Urinary bladder (tissue), 4 donors: ENCODE measurements at places on chromosomes 2 and 18.

- DNase-seq = no peak
Measured at GRCh38 chr2:144512470-144512869, 7.4 kb downstream of the ZEB2 start.

DNA sequence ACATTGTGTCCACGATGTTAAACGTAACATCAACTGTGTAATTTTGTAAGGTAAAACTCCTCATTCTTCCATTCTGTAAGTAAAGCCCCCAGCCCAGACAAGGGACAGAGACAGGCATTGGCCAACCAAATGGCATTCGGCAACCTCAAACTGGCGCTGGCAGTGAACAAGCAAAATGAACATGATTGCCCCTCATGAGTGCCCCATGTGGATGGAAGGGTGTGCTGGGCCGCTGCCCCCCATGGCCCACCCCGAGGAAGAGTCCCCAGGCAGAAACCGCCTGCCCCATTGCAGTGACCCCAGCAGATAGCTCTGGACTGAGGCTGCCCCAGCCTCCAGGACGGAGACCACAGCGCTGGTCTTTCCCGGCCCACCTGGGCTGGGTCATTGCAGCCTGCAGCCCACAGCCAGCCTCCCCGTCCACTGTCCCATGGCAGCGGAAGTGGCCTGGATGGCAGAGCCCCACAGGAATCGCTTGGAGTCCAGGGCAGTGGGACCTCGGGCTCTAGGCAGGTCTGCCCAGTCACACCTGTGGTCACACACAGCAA lies 220.2 kb downstream of the HDAC4 start:
- DNase-seq = no peak

- no peak for DNase-seq
Measured at GRCh38 chr2:12428324-12428723, 288.4 kb upstream of the TRIB2 start.

DNA sequence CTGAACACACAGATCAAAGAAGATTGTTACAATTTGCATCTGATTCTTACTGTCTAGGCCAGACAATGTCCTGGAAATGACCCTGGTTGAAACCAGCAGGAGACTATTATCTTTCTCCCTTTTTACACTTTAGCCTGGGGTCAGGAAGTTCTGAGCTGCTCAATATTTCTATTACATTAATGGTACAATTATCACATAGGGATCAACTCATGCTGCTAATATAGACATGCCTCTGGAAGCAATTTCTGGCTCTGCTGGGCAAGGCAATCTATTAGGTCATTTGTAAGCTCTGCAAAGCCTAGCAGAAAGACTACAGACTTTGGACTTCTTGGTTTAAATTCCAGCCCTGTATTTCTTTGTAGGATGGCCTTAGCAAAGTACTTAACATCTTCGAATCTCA lies 205.3 kb downstream of the LRP1B start:
- DNase-seq = no peak

GRCh38 chr2:24613154-24613814 lies 122.2 kb downstream of the NCOA1 start:
- DNase-seq = no peak

DNA sequence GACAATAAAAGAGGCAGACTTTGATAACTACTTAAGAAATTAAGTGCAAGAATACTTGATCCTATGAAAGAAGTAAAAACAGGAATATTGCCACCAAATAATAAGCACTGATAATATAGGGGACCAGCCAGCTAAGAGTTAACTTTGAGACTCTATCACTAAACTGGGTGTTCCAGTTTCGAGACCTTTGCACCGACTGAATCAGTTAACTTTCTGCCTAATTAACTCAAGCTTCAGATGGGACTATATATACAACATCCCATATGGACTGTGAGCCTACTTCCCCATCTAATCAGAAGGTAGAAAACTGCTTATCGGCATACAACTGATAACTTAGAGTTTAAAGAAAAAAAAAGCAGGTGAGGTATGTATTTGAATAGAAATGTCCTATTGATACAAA lies 25.8 kb upstream of the SLC9A2 start:
- DNase-seq = no peak

- DNase-seq = no peak
Measured at GRCh38 chr2:55985406-55985805, 61.8 kb upstream of the EFEMP1 start.

GRCh38 chr18:63444580-63444979 lies 22.3 kb upstream of the VPS4B start:
- no peak for DNase-seq

GRCh38 chr2:51103205-51103604 lies 71.3 kb upstream of the NRXN1 start:
- no peak for DNase-seq

DNA sequence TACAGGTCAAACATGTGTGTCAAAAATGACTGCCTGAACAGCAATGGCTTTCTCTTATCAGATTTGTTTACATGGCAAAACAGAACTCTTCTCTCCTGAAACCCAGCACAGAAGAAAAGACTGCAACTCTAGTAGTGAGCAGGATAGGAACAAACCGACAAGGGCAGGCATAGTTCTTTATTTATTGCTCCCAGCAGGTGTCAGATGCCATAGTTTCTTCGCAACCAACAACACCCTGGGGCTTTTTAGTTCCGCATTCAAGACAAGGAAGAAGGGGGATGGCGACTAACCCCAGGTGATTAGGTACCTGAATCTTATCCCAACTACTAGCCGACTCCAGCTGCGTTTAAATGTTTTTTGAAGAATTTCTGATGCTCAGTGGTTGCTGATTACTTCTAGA lies 367.5 kb upstream of the FIGN start:
- DNase-seq = no peak

GRCh38 chr2:177478907-177479306 lies 86.3 kb downstream of the AGPS start:
- no peak for DNase-seq

- DNase-seq = no peak
Measured at GRCh38 chr2:235564884-235565530, 71.2 kb downstream of the AGAP1 start.

- DNase-seq = no peak
Measured at GRCh38 chr2:80303909-80304837, at the start of gene LRRTM1. LRRTM1 (minus strand) TSS chr2:80304752; CDS start chr2:80303819, 933 bp downstream.

- DNase-seq = no peak
Measured at GRCh38 chr2:197179744-197180498, 130.7 kb downstream of the ANKRD44 start.

GRCh38 chr2:38528008-38528442 lies 74.7 kb downstream of the HNRNPLL start:
- DNase-seq = no peak

GRCh38 chr18:35267809-35268208 lies 22.2 kb downstream of the ZSCAN30 start:
- DNase-seq = no peak

DNA sequence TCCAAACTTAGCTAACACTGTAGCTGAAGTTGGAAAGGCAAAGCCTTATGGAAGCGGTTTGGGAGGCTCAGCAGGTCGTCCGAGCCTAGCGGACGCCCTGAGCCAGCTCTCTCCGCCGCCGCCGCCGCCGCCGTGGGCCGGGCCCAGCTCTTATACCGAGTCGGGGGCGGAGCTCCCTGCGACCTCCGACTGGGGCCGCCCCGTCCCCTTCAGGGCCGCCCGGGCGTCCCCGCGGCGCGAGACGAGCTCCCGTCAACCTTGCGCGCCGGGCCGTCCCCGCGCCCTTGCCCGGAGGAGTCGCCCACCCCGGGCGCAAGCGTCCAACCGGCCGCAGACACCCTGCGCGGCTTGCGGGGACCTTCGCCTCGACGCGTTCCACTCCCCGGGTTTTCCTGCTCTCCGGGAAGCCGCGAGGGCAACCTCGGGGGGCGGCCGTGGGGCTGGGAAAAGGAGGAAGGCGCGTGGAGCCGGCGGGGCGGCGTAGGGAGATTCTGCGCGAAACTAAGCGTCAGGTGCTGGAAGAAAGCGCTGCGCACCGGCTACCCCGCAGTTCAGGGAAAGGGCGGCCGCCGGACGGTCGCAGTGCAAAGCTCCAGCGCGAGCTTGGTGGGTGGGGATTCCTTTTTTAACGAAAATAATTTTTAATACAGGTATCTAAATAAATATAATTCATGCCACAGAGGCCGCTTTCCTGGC lies at the start of gene SLC40A1:
Gene SLC40A1, minus strand, starts transcription at position 129 of the 696 bp plus-strand sequence. CDS start 326 bp downstream, outside the sequence.
- DNase-seq = no peak

DNA sequence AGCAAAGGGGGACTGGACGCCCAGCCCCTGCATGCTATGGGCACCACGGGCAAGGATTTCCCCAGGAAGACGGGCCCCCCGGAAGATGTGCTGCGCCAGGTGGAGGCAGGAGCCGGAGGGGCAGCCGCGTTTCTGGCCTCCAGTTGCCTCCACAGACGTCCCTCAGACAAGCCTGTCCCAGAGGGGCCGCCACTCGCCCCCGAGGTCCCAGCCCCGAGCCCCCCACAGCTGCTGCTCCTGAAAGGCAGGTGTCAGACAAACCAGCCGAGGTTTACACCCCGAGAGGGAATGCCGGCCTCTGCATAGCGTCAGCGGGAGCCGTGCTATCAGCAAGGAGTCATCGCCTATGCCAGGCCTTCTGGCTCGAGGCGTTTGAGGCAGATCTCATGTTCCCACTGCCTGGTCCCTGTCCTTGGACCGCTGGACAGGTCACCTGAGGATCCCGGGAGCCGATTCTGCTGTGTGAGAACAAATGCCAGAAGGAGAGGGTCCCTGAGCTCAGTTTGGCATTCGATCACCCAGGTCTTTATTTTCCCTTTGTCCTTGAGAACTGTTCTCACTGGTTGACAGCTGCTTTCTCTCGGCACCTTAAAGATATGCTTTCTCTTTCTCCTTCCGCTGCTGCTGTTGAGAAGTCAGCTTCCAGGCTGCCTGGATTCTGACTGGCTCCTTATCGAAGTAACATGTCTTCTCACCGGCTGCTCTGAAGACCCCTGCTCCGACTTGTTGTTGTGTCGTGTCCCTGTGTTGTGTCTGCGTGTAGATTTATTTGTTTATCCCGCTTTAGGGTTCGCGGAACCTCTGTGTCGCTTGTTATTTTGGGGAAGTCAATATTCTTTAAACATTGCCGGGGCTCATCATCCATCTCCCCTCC lies 20.6 kb downstream of the CROCC2 start:
- no peak for DNase-seq

GRCh38 chr2:184679219-184680018 lies 81.1 kb downstream of the ZNF804A start:
- no peak for DNase-seq
